ENCODE measurements at places on chromosomes 6 and 20.

DNA sequence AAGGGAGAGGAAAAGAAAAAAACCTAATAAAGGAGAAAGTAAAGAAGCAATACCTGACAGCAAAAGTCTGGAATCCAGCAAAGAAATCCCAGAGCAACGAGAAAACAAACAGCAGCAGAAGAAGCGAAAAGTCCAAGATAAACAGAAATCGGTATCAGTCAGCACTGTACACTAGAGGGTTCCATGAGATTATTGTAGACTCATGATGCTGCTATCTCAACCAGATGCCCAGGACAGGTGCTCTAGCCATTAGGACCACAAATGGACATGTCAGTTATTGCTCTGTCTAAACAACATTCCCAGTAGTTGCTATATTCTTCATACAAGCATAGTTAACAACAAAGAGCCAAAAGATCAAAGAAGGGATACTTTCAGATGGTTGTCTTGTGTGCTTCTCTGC lies 70.8 kb upstream of the RNF146 start:
- no peak for DNase-seq

DNA sequence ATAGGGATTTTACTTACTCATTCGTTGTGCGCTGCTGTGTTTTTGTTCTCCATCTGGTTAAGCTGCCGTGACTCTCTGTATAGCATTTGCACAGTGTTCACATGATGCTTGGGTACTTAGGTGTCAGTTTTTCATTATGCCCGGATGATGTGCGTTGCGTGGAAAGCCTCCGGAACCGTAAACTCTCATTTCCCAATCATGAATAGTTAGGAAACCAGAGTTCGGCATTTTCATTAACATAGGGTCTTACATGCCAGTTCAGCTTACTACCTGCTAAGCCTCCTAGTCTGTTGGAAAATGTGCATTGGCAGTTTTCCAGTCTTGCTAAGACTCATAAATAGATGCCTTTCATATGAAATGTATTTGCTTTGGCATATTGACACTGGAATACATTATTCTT lies 483.4 kb upstream of the FLRT3 start:
- DNase-seq: no peak

- DNase-seq: no peak
These were observed 14.0 kb downstream of the RBL1 start for GRCh38 chr20:37081717-37082289.

GRCh38 chr6:77707603-77708002 lies 54.8 kb downstream of the MEI4 start:
- no peak for DNase-seq

DNA sequence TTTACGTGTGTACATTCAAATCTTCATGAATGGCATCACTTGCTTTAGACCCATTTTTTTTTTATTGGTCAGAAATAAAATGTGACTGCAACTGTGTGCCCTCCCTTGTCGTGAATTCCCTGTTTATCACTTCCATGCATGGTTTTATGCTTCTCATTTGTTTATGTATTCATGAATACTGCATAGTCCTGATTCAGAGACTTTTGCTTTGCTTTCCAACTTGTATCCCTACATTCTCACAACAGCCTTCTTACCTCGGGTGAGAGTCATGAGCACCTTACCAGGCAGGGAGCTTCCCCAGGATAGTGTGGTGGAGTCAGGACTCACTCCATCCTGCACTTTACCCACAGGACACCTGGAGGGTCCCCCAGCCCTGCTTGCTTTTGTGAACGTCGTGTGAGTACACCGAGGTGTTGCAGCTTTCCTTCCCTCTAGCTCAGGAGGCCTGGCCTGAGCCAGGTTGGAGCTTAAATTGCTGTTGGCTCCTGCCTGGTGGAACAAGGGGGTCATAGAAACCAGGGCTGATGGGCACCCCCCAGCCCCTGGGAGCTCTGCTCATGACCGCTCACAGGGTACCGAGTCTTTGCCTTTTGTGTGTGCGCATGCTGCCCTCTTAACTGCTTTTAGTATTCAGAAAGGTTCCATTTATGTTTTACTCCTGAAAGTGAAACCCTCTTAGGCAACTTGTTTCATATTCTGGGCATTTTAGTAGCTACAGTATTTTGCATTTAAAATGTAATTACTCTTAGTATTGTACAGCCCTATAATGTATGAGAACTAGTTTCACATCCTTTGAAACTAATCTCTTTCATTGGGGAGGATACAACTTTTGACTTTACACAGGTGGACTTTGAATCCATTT lies 66.0 kb downstream of the CDS2 start:
- DNase-seq: no peak

DNA sequence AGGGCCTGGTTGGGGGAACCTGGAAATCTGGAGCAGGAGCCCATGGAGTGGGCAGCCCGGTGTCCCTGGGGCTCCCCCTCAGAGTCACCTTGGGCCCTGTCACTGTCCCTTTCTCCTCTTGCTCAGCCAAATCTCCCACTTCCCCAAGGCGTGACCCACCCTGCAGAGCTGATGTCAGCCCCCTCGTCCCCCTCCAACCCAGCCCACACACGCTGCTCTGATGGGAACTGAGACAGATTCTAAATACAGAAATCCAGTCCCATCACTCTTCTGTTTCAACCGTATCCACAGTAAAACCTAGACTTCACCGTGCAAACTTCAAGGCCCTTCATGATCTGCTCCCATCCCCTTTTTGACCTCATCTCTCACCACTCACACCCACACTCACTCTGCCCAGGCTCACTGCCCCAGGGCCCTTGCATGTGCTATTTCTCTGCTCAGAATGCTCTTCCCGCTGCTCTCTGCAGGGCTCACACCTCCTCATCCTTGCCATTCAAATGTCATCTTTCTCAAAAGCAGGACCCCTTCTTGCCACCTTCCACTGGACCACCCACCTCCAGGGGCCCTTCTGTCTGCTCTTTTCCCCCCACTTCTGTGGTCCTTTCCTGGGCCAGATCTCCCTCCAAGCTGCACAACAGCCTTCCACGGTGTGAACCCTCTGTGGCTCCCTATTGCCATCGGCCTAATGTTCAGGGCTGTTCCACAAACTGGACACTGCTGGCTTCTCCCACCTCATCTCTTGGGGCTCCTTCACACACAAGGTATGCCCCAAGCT lies 16.6 kb downstream of the TGM2 start:
- DNase-seq: no peak

DNA sequence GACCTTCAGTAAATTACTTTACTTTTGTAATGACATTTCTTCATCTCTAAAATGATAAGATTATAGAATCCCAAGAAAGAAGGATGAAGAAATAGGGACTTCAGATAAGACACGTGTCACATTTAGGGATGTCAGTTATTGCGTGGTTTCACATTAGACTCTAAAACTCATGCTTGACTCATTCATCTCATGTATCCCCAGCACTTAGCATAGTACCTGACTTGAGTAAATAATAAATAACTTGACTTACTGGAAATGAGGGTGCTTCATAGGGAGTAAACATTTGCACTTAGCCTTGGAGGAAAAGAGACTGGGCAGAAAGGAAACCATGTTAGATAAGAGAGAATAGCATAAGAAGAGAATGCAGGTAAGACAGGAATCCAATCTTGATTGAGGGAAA lies 37.2 kb downstream of the VTA1 start:
- DNase-seq: no peak
